ENCODE measurements at places on chromosomes 2 and 18. TPM values are rescaled to one million over a fixed set of nuclear protein-coding genes. Genes with fewer than 3 reads are reported as not detected.

The LTBP1 gene
- total RNA-seq: 80.9 TPM

The SLC5A7 gene
- not detected for total RNA-seq

The IL1RN gene
- total RNA-seq: not detected

The REG3A gene
- total RNA-seq: not detected

The TRIM43 gene
- not detected for total RNA-seq

The LINC00305 gene
- total RNA-seq: not detected

The REG1B gene
- not detected for total RNA-seq

The SIX3 gene
- not detected for total RNA-seq

The DYNAP gene
- total RNA-seq: not detected

The GKN1 gene
- total RNA-seq: not detected

The UGT1A5 gene
- total RNA-seq: not detected

The PROC gene
- total RNA-seq: not detected

The AMER3 gene
- not detected for total RNA-seq

The TUBA4B gene
- total RNA-seq: not detected

The CLK1 gene
- total RNA-seq: 36.4 TPM

The VAMP5 gene
- 80.7 TPM for total RNA-seq

The RAB6C gene
- total RNA-seq: not detected

The ABCG5 gene
- total RNA-seq: not detected

The C1GALT1C1L gene
- 0.97 TPM for total RNA-seq

The FAM98A gene
- total RNA-seq: 29.9 TPM

The SERPINB12 gene
- total RNA-seq: not detected

The IL36G gene
- not detected for total RNA-seq

The VSNL1 gene
- total RNA-seq: 0.76 TPM

The SPC25 gene
- total RNA-seq: 12.5 TPM

The POTEC gene
- total RNA-seq: not detected

The GPAT2 gene
- total RNA-seq: 8.8 TPM

The PLEK gene
- under 0.01 TPM for total RNA-seq

The CXCR1 gene
- total RNA-seq: not detected

The CYP26B1 gene
- under 0.01 TPM for total RNA-seq

The CPO gene
- total RNA-seq: not detected

The ATP5MC3 gene
- 181 TPM for total RNA-seq

The CENPO gene
- total RNA-seq: 15.2 TPM

The PLB1 gene
- 0.30 TPM for total RNA-seq

The KLF7 gene
- 11.9 TPM for total RNA-seq

The ESCO1 gene
- total RNA-seq: 16.9 TPM

The HOXD13 gene
- not detected for total RNA-seq

The DSC3 gene
- total RNA-seq: 1.3 TPM

All from epithelial cell of umbilical artery (primary cell).